ENCODE measurements at places on chromosomes 1 and 21.

GRCh38 chr1:164709126-164709525 is 150.1 kb downstream of the PBX1 start:
- no peak for DNase-seq

GRCh38 chr1:245957427-245957826 is 549.7 kb downstream of the SMYD3 start:
- DNase-seq, result no peak

GRCh38 chr1:182144646-182145030 is 83.1 kb upstream of the ZNF648 start:
- DNase-seq, result no peak

- no peak for DNase-seq
Observed at GRCh38 chr1:230172016-230172537, 105.0 kb downstream of the GALNT2 start.

- peak; percentile 63 for DNase-seq
Observed at GRCh38 chr1:210360852-210361477, 32.3 kb downstream of the HHAT start.

- DNase-seq, result peak; percentile 48
Observed at GRCh38 chr1:223006917-223007648, 136.0 kb downstream of the TLR5 start.

GRCh38 chr1:194159941-194160340 is 973.5 kb upstream of the B3GALT2 start:
- peak; percentile 5 for DNase-seq

- DNase-seq, result peak; percentile 98
Observed at GRCh38 chr1:201625226-201625761, 86.4 kb downstream of the NAV1 start.

DNA sequence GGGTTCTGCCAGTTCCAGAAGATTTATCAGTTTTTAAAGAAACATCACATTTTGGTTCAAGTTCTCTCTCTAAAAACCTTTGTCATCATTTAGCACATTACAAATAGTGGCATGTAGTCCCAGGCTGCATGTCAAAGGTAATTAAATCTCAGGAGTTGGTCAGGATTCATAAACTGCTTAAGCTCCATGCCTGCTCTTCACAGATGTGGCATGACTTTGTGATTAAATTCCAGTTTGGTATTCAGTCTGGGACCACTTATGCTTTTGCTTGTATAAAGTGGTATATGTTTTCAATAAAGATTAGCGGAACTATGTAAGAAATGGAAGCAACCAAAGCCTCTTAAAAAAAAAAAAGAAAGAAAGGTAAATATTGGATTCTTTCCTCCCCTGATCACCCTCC is 408.0 kb downstream of the DISC1 start:
- no peak for DNase-seq

GRCh38 chr1:160158534-160158933 is 7.1 kb downstream of the ATP1A4 start:
- no peak for DNase-seq

DNA sequence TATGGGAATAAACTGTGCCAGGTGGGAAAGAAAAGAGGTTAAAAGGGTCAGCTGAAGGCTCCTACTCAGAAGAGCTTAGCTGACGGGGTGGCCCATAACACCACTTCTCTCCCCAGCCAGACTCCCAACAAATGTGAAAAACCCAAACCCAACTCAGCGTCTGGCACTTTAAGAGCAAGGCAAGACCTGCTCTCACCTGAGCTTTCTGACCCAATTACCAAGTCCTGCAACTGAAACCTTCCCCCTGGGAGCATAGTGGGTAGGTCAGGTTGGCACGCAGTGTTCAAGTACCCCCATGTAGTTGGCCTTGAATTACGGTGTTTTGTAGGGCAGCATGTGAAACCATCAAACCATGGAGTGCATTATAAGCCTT is 3.2 kb downstream of the IRF6 start:
- DNase-seq, result no peak

- DNase-seq, result peak; percentile 62
Observed at GRCh38 chr1:214537219-214537618, 14.2 kb downstream of the PTPN14 start.

DNA sequence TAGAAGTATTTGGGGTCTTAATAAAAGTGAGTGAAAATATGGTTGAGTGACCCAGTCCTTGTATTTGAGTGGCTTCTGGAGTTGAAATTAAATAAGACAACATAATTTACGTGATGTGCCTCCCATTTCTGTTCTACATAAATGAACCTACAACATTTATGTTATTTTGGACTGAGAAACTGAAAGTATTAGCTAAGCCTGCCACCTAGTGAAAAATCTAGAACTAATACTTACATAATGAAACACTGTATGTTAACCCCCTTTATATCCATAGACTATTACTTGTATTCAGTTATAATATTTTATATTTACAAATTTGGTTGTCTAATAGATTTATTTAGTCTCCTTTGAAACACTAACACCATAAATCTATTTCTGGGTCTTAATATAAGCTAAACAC is 298.9 kb downstream of the KCNT2 start:
- peak; percentile 22 for DNase-seq

DNA sequence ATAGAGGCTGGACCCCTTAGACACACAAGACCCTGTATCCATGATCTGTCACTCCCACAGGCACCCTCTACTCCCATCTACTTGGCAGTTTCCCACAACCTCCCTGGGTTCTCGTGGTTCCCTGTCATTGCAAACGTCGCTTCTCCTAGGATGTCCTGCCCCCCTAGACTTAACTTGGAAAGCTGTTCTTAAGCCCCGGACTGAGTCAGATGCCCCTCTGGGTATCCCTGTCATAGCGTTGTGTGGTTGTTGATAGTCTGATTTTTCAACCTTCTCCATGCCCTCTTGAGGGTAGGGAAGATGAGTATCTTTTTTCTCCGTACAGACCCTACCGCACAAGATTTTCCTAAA is 11.8 kb downstream of the RCC1 start:
- DNase-seq, result no peak

DNA sequence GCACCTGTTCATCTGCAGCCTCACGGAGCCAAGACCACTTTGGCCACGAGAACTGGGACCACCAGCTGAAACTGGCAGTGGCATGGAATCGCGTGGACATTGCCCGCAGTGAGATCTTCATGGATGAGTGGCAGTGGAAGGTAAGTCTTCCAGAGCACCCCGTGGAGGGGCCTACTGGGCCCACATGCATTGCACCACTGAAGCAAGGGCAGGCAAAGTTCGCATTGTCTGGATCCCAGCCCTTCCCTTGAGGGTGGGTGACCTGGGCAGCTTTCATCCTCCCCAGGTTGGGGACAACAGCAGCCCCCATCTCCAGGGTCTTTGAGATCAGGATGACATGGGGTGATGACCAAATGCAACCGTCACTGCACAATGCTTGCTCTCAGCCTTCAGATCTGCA is 37.5 kb downstream of the TRPM2 start:
- DNase-seq, result no peak

GRCh38 chr1:201885531-201886075 is 3.1 kb upstream of the SHISA4 start:
- peak; percentile 72 for DNase-seq

GRCh38 chr1:215637041-215637573 is 70.0 kb downstream of the KCTD3 start:
- DNase-seq, result peak; percentile 87

- peak; percentile 87 for DNase-seq
Observed at GRCh38 chr1:214548988-214549387, 2.4 kb downstream of the PTPN14 start.

- DNase-seq, result peak; percentile 20
Observed at GRCh38 chr1:51829058-51829457, 49.5 kb downstream of the NRDC start.

- DNase-seq, result no peak
Observed at GRCh38 chr1:147245586-147246021, 3.1 kb downstream of the CHD1L start.

DNA sequence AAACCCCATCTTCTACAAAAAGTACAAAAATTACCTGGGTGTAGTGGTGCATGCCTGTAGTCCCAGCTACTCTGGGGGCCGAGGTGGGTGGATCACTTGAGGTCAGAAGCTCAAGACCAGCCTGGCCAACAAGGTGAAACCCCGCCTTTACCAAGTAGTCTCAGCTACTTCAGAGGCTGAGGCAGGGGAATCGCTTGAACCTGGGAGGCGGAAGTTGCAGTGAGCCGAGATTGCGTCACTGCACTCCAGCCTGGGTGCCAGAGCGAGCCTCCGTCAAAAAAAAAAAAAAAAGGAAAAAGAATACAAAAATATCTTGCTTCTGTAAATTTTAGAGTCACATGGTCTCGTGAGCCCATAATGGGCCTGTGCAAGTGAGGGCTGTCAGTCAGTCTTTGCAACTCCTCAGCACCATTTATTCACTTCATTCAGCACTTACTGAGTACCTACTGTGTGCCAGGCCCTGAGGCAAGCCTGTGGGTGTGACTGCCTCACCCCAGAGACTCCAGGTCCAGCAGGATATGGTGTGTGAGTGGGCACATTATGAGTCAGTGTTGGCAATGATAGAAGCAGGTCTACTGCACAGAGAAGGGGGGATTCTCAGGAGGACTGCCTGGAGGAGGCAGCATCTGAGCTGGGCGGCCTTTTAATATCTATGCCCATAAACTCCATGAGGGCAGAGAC is 46.8 kb upstream of the TARDBP start:
- DNase-seq, result peak; percentile 25

- no peak for DNase-seq
Observed at GRCh38 chr1:65407877-65408276, 12.6 kb upstream of the LEPR start.

- no peak for DNase-seq
Observed at GRCh38 chr1:153792631-153793041, 17.4 kb downstream of the SLC27A3 start.

GRCh38 chr1:78155121-78155520 is 109.4 kb downstream of the GIPC2 start:
- peak; percentile 26 for DNase-seq

GRCh38 chr1:221747839-221748238 is 6.0 kb upstream of the DUSP10 start:
- no peak for DNase-seq

DNA sequence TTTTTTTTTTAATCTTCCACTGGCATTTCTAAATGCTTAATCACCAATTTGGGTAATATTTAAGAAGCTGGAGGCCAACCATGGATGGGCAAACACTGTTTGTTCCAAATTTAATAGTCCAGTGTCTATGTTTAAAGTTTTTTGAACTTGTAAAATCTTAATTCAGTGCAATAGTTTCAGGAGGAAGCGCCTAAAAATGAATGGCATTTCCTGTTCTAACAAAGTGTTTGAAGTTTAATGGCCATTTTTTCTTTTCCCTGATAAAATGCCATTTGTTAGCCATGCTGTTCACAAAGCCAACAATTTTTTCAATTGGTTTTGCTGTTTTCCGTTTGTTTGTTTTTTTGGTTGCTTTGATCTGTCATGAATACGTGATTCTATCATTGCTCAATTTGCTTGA is 552.1 kb downstream of the LMO4 start:
- peak; percentile 40 for DNase-seq

DNA sequence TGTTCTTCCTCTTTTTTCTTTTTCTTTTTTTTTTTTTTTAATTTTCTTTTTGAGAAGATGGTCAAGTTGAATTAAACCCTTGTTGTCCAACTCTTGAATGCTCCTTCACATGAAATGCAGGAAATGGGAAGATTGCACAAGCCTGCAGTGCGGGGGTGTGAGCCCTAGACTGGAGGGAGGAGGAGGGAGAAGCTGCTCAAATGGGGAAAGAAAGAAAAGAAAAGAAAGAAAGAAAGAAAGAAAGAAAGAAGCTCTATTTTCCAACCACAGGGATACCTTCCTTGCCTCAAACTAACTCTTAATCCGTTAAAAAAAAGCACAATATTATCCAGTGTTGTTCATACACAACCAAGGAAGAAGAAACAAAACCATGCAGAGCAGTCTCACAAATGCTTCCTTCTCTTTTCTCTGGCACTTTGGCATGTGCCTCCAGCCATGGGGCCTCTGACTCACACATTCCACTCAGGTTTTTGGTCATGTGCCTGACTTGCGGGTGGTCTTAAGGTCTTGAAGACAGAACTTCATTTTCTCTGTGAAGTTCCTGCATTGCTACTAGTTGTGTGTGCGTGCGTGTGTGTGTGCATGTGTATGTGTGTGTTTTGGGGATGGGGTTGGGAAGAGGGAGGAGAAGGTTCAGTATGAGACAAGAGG is 276.1 kb downstream of the RPS6KC1 start:
- peak; percentile 92 for DNase-seq

DNA sequence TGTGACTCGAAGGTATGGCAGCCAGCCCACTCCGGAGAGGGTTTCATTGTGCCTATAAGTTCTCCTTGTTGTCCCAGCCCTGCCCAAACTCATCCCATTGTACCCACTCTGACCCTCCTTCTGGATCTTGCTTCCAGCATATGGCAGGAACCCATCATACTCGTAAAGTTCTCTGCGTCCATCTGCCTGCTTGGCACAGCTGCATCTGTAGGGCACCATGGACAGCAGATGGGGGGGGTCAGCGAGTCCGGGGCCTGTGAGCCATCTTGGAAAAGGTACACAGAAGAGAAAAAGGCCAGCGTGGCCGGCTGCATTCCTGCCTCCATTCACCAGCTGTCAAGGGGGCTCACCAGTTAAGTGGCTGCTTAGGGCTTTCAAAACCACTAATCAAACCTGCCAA is 94.9 kb upstream of the IGSF21 start:
- DNase-seq, result no peak

DNA sequence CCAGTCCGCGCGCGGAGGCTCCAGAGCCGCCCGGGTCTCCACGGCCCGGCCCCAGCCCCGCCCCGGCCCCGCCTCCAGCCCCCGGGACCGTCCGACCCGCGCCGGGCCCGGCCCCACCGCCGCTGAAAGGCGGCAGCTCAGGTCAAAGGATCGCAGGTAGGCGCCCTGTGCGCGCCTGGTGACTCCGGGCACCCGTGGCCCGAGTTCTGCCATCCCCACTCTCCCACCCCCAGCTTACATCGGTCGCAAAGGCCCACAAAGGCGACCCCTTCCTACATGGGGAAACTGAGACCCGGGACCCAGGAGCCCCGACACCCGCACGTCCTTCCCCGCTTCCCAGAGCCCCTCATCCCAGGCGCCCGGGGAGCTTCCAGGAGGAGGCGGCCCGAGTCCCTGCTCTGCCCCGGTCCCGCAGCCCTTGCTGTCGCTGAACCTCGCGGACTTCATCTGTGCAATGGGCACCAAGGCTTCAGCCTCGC is at the start of gene TMEM200B:
Gene TMEM200B (minus strand): TSS at position 17 of the 479 bp plus-strand sequence. CDS start 2,075 bp downstream, outside the sequence.
- DNase-seq, result no peak

DNA sequence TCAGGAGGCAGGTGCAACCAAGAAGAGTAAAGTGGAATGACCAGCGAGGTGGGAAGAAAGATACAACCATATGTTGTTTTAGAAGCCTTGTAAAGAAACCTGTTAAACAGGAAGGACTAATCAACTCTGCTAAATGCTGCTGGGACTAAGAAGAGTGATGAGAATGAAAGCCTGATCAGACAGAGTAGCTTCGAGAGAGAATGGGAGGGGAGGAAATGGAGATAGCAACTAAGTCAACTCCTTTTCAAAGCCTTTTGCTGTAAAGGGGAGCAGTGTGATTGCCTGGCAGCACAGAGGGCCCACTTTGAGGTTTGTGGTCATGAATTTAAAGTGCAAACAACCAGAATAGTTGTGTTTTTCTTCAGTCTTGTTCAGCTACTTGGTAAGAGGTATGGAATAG is 31.4 kb downstream of the SLC30A7 start:
- no peak for DNase-seq

Measured in M059J (cell line).